Stimulated activated CD4-positive, alpha-beta T cell treated with anti-CD3 and anti-CD28 coated beads, Interleukin-1b, Interleukin-23, amount 100 ng/mL, for 1 hour (primary cell): ENCODE measurements at places on chromosomes 4 and X.

GRCh38 chrX:12080265-12080664 is 58.0 kb upstream of the FRMPD4 start:
- no peak for DNase-seq

DNA sequence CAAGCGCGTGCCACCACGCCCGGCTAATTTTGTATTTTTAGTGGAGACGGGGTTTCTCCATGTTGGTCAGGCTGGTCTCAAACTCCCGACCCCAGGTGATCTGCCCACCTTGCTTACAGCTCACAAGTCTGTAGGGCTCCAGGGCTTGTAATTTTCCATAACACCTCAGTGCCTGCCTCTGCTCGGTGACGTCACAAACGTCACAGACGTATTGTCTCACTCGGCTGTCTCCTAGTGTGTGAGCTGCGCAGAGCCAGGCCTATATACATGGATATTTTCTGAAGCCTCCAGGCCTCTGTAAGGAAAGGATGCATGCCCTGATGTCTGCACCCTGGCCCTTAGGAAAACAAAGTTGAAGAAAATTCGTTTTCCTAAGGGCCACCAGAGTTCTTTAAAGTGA is 8.6 kb upstream of the NKRF start:
- DNase-seq, result no peak

DNA sequence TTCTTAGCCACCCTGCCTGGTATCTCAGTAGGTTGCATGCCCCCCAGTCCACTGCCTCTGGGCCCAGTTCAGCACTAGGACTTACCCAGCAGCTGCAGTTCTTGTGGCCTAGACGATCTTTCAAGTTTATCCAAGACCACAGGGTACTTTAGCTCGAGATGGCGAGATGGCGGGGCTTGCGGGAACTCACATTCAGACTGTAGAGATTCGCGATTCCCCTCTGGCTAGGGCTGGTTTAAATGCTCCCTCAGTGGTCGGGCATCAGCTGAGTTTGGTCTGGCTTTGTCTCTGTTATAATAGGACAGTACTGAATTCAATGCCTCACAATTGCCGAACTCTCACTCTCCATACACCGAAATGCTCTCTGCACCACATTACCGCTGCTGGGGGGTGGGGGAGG is 18.4 kb upstream of the RFC1 start:
- no peak for DNase-seq

GRCh38 chrX:71378732-71379131 is 12.6 kb downstream of the TAF1 start:
- no peak for DNase-seq

DNA sequence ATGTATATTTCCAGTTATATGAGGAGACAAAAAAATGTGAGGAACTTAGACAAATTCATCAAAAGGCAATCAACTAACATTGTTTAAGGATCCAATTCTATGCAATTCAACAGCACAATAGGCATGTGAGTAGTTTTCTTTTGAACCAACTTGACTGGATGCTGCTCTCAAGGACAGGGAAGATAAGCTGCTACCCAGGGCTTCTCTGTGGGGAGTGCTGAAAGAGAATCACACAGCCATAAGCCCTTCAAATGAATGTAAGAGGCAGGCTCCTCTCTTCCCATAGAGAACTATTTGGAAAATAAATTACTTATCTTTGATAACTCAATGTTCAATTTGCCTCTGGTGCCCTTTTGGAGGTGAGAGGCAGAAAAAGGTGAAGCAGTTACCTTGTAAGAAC is 1413.6 kb downstream of the PCDH7 start:
- DNase-seq, result no peak

DNA sequence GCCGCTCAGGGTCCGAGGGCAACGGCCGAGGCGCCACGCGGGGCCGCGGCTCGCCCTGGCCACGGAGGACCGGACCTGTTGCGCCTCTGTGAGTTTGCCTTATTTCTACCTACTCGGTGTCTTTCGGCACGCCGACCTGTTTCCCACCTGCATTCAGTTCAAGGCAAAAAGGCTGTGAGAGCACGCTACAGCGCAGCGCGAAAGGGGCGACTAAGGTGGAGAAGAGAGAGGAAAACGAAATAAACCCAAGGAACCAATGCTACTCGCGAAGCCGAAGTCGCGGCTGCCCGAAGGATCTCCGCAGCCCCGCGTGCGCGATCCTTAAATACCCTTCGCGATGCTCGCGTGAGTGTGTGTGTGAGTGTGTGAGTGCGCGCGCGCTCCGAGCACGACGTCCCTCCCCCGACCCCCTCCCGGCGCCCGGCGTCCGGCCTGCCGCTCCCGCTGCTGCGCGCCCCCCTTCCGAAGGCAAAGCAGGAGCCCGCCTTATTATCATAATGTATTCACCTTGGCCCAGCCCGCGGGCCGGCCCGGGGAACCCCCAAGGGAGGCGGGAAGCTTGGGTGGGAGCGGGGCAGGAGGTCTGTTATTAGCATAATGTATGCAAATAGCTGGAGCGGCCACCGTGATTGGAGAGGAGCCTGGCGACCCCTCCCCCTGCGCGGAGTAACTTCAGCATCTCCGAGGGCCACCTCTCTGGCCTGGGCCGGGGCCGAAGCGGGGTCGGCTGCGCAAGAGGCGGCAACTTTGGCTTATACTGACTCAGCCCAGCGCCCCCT is at the start of gene COL25A1:
COL25A1 (minus strand) TSS at position 298 of the 779 bp plus-strand sequence.
- peak; percentile 12 for DNase-seq

GRCh38 chr4:81118086-81118485 is 87.6 kb downstream of the BMP3 start:
- DNase-seq, result no peak

GRCh38 chrX:140141444-140142029 is 176.2 kb upstream of the CXorf66 start:
- DNase-seq, result no peak

- no peak for DNase-seq
Observed at GRCh38 chr4:114163051-114163450, 183.6 kb upstream of the ARSJ start.

DNA sequence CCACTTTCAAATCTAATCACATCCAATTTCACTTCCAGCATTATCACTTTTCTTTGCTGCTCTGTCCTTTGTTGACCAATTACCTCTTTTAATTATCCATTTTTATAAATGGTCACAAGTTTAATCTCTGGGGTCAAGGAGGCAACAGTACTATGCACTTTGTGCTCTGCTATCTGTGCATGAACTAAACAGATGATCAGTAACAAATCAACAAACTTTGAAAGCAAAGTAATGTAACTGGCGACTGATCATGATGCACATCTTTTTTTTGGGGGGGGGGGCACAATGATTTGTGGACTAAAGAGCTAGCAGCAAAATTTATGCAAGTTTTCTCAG is 1.5 kb upstream of the SEC31A start:
- DNase-seq, result no peak

- DNase-seq, result no peak
Observed at GRCh38 chr4:10730590-10730989, 46.0 kb upstream of the CLNK start.

DNA sequence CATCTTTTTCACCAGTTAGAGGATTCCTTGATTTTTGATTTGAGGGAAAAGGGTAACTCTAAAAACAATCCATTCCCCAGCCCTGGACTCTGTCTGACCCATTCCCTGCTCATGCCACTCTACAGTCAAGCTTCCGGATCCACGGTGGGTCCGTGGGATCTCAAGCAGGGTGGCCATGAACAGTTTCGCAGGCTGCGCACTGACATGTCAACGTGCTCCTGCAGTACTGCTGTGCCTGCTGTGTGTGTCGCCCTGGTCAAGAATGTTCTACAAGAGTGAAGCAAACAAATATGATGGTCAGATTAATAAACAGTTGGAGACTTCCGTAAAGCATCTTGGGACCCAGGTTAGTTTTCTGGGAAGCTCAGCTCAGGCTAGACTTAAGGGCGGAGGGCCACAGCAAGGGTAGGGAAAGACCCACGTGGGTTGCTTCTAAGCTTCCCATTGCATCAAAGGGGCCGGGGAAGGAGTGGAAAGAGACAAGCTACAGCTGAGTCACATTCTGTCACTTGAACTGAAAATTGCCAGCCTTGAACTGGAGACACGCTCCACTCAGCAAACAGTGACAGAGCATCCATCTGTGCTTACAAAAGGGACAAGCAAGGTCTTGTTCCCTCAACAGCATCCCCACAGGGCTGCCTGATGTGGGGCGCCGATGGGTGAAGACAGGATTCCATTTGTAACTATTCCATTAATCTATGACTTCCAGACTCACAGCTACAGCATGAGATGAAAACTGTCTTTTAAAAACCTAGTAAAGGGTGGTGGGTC is 81.8 kb downstream of the MTMR1 start:
- no peak for DNase-seq
